ENCODE measurements at places on chromosomes 6 and 20.

DNA sequence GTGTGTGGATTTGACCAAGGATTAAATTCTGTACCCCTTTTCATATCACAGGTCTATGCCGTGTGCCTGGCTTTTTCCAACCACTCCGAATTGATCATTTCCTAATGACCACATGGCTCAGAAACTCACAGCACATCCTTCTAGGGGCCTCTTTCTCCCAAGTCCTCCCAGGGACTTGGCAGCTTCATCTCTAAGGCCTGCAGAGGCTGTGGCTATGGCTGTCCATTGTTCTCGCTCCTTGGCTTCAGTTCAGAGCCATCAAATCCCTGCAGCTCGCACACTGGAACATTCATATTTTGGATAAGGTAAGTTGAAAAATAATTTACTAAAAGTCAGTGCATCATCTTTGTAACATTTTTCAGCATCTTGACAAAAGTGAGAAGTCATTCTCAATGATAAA is 497.2 kb upstream of the CDH4 start:
- no peak for DNase-seq

GRCh38 chr6:5138995-5139827 is 54.1 kb downstream of the PPP1R3G start:
- DNase-seq, result no peak

GRCh38 chr6:30840935-30841643 is 43.2 kb upstream of the DDR1 start:
- DNase-seq, result no peak

GRCh38 chr6:140732991-140733390 is 1358.5 kb upstream of the CITED2 start:
- DNase-seq, result no peak

- no peak for DNase-seq
Observed at GRCh38 chr20:23690581-23690980, 1.7 kb upstream of the CST4 start.

DNA sequence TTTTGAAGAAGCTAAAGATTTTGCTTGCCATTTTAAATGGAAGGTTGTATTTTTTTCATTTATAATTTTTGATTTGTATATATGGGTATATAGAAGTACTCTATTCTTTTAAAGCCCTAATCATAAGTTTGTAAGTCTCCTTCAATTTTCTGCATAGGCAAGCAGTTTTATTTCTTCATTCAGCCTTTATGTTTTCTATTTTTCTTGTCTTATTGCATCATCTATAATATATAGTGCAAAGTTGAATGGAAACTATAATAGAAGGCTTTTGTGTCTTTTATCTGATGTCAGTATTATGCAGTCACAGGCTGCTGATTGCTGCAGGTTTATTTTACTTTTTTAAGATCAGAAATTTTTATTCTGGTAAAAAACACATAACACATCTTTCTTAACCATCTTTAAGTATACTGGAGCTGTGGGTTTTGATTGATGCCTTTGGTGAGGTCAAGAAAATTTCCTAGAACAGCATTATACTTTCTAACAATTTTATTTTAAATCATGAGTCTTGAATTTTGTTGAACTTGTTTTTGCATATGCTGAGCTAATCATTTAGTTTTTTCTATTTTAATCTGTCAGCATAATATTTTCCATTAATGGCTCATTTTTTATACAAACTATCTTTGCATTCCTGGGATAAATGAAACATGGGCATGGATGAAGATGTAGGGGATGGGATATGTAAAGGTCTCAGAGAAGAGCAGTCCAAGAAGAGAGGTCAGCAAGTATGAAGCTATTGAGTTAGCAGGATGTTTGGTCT is 366.7 kb upstream of the MAP3K7 start:
- no peak for DNase-seq

DNA sequence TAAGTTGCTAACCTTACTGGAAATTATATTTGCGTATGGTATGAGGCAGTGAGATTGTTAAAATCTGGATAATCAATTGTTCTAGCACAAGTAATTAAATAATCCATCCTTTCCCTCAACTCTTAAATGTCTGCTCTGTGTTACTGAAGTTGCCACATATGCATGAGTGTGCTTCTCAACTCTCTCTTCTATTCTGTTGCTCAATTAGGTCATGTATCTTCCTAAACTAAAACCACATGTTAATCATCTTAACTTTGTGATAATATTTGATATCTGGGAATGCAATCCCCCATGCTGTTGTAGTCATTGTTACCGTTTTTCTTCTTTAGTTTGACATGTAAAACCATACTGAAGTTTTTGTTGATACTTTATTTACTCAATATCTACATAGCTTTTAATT is 63.5 kb upstream of the STMND1 start:
- no peak for DNase-seq

DNA sequence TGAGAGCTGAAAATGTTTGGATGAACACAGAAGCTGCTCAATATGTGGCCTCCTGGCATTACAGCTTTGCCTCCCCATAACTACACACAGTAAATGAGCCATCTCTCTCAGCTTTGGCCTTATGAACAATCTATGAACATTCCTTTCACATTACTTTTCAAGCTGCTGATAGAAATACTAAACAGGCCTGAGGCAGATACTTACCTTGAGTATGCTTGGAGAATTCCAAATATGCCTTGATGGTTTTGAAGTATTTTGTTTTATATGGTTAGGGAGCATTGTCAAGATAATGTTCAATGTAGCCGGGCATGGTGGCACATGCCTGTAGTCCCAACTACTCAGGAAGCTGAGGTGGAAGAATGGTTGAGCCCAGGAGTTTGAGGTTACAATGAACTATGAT is 104.5 kb downstream of the CD24 start:
- no peak for DNase-seq

DNA sequence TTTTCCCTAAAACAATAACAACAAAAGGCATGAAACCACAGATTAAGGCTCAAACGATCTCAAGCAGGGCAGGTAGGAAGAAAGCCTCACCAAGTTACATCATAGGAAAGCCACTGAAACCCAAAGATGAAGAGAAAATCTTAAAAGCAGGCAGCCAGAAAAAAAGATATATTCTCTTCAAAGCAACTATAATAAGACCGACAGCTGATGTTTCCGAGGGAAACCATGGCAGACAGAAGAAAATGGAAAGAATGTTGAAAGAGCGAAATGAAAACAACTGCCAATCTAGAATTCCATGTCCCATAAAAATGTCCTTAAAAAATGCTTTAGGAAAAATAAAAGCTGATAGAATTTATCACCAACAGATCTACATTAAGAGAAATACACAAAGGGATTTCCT is 161.5 kb upstream of the THBS2 start:
- DNase-seq, result no peak

DNA sequence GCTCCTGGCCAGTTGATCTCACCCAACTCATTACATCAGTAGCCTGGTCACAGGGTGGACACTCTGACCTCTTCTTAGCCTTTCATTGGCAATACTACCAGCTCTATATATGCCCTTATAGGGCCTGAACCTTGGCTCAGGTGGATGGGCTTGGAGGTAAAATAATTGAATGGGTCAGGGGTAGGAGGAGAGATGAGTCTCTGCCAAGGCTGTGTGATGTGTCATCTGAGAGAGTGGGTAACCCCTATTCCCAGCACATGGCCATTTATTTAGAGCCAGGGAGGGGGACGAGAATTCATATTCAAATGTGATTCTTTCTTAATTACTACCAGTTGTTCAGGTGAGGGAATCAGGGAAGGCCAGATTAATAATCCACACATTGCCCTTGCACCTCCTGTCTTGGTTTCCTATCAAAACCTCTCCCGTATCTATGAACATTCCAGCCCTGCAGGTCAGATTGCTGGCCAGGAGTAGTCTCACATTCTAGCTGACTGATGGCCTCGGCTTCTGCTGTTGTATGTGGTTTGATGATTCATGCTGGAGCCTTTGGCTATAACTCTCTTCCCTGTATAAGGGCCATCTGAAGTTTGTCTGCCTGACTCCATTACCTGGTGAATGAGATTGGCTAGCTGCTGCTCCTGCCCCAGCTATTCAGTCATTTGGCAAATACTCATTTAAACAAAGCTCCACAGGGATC is 13.4 kb downstream of the C20orf173 start:
- no peak for DNase-seq

- DNase-seq, result no peak
Observed at GRCh38 chr6:10210052-10210451, 204.8 kb downstream of the TFAP2A start.
